Activated CD8-positive, alpha-beta memory T cell treated with anti-CD3 and anti-CD28 coated beads for 4 hours (primary cell): ENCODE measurements at places on chromosomes 5 and 9.

DNA sequence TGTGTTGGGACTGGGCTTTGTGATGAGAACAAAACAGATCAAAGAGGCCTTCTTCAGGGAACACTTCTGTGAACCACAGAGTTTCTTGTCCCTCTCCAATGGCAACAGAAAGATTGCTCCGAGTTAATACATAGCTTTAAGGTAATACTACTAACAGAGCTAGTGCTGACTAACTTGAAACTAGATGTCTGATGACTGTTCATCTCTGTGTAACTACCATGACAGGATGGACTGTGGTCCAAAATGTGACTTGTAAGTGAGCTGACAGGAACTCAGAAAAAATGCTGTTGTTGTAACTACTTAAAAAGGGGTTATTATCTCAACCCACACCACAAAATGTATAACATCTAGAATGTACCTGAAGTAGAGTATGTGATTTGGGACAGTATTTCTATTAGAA, 630.2 kb upstream of the DMAC1 start:
- DNase-seq: no peak

DNA sequence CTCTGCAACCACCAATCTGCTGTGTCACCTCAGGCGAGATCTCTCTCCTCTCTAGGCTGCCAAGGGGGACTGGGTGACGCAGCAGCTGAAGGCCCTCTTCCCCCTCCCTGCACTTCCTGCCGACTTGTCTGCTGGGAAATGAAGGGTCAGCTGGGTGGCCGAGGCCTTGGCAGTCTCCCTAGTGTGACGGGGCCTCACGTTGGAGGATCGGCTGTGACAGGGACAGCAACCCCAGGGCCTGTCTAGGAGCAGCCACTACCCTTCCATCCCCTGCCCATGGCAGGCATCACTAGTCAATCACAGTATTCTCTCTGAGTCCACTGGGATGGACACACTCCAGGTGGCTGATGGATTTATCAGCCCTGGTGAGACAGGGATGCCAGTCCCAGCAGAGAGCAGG, 107.3 kb upstream of the SARDH start:
- no peak for DNase-seq

DNA sequence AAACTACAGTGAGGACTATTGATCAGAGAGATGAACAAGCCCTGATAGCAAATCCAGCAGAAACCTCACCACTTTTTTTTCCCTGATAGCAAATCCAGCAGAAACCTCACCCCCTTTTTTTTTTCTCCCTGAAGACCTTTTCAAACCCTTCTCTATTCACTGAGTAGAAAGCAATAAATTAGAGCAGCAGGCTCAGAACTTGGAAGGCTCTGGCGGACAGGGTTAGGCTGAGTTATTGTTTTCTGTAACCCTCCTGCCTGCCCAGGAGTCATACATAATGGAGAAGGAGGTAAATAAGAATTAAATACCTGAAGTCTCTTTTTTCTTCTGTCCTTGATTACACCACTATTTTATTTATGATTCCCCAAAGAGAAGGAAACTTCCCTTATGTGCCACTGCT, 136.3 kb upstream of the SNX2 start:
- DNase-seq: no peak

- no peak for DNase-seq
Measured at GRCh38 chr9:109771796-109772531, 8.0 kb upstream of the PALM2AKAP2 start.
